ENCODE measurements at places on chromosomes 12 and 14. TPM values are rescaled to one million over a fixed set of nuclear protein-coding genes. Genes with fewer than 3 reads are reported as not detected.

DNA sequence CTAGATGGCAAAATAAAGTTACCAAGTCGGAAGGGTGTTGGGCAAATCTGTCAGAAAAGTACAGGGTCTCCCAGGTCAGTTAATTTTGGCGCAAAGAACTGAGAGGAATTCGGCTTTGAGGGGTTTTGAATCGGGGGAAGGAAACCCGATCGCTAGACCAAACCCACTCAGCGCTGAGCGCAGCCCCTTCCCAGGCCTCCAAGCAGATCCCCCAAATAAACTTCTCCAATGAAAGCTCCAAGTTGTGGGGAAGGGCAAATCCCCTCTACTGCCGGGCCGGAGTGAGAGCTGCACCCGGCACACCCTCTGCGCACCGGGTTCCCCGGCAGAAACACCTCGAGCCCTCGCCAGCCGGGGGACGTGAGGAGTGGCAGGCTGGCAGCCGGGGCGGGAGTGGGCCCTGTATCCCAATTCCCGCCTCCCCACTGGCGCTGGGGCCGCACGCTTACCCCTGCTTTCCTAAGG lies 441 bp downstream of the E2F7 start:
- DNase-seq, result no peak

GRCh38 chr14:49033131-49033530 lies 553.0 kb downstream of the RPS29 start:
- DNase-seq, result no peak

GRCh38 chr14:70858641-70859040 lies 48.6 kb upstream of the PCNX1 start:
- no peak for DNase-seq

GRCh38 chr14:67575684-67576083 lies 24.4 kb downstream of the PIGH start:
- DNase-seq, result no peak

- no peak for DNase-seq
Observed at GRCh38 chr12:38162708-38163441, 153.7 kb upstream of the ALG10B start.

DNA sequence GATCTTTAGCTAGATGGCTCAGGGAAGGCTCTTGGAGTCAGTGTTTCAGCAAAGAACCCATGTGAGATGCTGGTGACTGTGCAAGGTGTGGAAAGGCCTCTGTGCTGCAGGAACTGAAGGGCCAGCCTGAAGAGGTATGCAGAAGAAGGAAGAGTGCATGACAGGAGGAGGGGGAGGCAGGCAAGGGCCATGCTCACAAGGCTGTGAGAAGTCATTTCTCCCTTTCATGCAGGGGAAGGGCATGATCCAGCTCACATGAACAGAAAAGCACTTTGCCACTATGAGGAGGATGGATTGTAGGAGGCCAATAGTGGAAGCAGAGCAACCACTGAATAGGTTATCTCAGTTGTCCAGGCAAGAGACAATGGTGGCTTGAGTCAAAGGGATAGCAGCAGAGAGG lies 83.7 kb downstream of the SSPN start:
- DNase-seq, result no peak

DNA sequence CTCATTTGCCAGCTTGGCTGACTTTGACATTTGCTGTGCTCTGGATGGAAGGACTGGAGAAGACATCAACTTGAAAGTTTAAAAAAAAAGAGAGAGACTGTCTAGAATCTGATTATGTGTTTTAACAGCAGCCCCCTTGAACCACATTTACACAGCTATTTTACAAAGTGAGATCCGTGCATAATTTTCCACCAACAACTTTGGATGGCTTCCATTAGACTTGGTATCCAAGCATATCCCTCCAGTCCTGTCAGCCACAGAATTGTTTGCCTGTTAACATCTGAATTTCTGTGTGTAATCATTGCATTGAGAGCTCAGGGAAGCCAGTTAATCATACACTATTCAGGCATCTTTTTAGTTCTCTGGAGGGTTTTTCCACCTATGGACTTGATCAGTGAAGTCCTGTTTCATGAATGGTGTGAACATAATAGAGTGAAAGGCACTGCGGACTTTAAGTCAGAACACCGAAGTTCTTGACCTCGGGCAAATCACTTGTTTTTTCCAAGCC lies 93.7 kb downstream of the SAMD4A start:
- no peak for DNase-seq

- peak; percentile 75 for DNase-seq
Observed at GRCh38 chr12:57233357-57234232, 4.1 kb downstream of the SHMT2 start.

DNA sequence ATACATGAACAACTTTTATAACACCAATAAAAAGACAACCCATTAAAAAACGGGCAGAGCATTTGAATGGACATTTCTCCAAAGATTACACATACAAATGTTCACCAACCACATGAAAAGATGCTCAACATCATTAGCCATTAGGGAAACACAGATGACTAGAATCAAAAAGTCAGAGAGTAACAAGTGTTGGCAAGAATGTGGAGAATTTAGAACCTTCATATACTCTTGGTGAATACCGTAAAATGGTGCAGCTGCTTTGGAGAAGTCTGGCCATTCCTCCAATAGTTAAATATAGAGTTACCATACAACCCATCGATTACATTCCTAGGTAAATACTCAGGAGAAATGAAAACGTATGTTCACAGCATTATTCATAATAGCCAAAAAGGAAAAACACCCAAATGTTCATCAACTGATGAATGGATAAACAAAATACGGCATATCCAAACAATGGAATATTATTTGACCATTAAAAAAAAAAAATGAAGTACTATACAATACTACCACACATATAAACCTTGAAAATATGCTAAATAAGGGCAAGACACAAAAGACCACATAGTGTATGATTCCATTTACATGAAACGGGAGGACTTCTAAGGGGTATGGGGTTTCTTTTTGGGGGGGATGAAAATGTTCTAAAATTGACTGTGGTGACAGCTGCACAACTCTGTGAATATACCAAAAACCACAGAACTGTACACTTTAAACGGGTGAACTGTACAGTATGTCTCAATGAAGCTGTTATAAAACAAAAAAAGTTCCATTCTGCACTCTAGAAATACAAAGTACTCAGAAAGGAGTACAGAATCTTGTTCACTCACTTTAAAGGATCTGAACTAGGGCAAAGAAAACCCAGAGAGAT lies 3.2 kb downstream of the CORO1C start:
- no peak for DNase-seq

DNA sequence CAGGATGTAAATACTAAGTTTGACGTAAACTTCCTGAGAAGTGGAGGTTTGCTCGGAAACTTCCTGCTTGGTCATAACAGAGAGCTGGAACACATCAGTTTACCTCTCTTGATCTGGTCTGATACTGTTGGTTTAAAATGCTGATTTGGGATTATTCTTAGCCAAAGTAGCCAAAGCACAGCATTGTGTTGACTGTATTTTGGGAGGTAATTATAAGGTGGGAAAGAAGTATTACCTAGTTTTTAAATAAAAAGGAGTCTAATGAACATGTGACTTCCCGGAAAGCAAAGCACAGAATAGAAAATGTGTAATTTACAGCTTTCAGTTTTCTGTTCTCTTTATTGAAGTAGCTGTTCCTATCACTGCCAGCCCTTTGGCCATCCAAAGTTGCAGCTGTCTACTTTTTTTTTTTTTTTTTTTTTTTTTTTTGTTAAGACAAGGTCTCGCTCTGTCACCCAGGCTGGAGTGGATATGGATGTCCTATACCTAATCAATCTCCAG lies 52.2 kb upstream of the SRP54 start:
- no peak for DNase-seq

DNA sequence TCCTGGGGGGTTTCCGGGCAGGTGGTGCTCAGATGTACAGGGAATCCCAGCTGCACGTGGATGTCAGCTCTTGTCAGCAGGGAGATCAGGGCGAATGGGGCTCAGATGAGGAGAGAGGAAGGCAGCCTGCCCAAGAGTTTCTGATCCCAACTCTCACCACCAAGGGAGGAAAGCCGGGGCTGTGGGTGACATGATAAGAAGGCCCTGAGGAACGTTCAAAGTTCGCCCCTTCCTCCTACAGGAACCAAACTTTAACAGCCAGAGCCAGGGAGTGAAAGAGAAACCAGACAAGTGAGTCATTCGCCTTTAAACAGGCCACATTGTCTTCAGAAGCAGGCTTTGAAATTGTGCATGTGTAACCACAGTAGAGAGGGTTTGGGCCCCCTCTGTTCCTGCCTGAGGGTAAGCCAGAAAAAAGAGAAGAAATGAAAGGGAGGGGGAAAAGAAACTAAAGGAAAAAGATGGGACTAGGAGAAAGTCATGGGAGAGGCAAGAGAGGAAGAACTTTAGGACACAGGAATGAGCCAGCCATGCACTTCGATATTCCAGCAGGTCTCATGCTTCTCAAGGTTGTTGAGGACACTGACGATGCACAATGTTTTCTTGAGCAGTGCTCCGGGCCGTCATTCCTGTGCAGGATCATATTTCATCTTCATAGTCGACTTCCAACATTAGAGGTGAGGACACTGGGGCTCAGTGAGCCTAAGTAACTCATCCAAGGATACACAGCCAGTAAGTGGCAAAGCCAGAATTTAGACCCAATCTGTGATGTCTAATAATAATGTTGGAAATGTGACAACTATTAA lies 691.4 kb upstream of the TBX3 start:
- peak; percentile 83 for DNase-seq

- no peak for DNase-seq
Observed at GRCh38 chr12:2306735-2307134, 253.9 kb downstream of the CACNA1C start.

GRCh38 chr14:89217891-89218290 lies 199.1 kb downstream of the FOXN3 start:
- DNase-seq, result peak; percentile 60

PMEL gene
- total RNA-seq, result 1.3 TPM

TAS2R19 gene
- 7.8 TPM for total RNA-seq

REP15 gene
- 1.3 TPM for total RNA-seq

IFI27L2 gene
- 94.1 TPM for total RNA-seq

CARMIL3 gene
- not detected for total RNA-seq

MYG1 gene
- total RNA-seq, result 39.6 TPM
